Peyer's patch (tissue), 4 donors: ENCODE measurements at places on chromosomes 11 and 22.

DNA sequence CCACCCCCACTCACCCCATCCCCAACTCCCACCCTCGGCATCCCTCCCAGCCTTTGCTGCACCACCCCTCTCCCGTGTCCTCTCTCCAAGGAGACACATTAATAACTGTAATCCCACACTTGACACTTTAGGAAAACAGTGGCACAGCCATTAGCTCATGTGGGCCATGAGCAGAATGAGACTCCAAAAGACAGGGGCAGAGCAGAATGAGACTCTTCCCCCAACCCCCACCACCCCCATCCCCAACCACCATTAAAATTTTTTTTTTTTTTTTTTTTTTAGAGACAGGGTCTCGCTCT, 6.2 kb upstream of the SLCO2B1 start:
- DNase-seq: no peak

GRCh38 chr11:65206441-65206841, 24.7 kb downstream of the CAPN1 start:
- DNase-seq: no peak

DNA sequence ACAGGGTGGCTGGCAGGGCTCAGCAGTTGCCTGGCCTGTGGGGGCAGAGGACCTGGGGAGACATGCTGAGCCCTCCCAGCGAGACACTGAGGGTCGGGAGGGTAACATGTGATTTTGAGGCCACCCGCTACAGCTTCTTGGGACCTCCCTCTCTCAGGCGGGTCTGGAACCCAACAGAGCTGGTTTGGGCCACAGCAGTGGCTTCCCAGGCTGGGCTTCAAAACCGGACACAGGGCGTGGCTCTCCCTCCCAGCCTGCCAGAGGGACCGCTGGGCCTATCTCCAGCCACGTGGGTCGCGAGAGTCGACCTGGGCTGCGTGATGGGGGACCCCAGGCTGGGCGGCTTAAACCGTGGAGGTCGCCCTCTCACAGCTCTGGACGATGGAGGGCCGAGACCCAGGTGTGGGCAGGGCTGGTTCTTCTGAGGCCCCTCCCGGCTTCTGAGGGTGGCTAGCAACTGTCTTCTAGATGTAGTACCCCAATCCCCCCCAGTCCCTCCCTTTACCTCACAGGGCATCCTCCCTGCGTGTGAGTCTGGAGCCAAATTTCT, 91.7 kb downstream of the KCNQ1 start:
- DNase-seq: peak; percentile 24

DNA sequence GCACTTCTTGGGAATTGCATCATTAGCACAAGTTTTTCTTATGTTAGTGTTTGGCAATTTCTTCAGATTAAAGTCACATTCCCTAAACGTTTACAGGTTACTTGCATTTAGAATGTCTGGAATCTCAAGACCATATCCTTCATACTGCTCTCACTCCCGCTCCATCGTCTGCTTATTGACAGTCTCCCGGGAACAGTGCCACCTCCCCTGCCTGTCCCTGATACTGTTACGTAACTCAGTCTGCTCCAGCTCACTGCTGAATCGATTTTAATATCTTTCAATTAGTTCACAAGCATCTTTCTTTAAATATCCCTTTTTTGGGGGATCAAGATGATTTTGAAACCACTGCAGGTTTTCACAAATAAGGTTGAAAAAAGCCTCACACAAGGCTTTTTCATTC, 48.2 kb downstream of the GLYATL2 start:
- DNase-seq: no peak

DNA sequence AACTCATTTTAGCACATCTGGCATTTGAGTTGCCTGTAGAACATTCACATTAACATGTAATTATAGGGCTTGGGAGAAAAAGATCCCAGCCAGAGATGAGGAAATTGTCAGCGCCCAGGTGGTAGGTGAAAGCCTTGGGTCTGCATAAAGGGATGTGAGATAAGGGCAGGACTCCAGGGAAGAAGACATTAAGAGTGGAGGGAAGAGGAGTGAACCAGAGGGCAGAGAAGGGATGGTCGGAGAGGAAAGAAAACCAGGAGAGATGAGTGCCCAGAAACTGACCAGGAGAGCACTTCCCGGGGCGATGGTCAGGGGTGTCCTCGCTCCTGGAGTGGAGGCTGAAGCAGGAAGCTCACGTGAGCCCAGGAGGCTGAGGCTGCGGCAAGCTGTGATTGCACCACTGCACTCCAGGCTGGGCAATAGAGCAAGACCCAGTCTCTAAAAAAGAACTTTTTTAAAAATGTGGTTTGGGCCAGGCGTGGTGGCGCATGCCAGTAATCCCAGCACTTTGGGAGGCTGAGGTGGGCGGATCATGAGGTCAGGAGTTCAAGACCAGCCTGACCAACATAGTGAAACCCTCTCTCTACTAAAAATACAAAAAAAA, 20.3 kb upstream of the DGKZ start:
- DNase-seq: no peak

DNA sequence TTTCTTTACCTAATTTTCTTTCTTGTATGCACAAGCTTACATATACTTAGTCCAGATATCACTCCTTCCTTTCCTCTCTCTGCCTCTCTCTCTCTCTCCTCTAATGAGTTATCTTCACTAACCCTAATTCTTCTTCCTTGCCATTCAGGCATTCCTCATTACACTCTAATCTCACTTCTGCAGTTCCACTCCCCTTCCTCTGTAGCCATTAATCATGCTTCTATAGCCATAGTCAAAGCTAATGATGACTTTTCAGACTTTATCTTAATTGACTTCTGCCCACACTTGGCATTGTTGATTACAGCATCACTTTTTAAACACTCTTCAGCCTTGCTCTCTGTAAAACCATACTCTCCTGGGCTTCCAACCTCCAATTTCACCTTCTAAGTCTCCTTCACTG, 35.3 kb upstream of the SC5D start:
- DNase-seq: no peak

- no peak for DNase-seq
Observed at GRCh38 chr11:76453248-76453647, 8.4 kb downstream of the EMSY start.

- DNase-seq: peak; percentile 80
Observed at GRCh38 chr22:44719586-44720368, 17.8 kb downstream of the PRR5 start.

DNA sequence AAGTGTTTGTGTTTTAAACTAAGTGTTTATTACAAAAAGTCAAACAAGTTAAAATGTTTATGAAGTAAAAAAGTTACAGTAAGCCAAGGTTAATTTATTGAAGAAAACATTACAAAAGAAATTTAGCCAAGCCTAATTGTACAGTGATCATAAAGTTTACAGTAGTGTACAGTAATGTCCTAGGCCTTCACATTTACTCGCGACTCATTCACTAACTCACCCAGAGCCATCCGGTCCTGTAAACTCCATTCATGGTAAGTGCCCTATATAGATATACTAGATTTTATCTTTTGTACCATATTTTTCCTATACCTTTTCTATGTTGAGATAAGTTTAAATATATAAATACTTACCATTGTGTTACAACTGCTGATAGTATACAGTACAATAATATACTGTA, 481.8 kb upstream of the TENM4 start:
- DNase-seq: no peak

DNA sequence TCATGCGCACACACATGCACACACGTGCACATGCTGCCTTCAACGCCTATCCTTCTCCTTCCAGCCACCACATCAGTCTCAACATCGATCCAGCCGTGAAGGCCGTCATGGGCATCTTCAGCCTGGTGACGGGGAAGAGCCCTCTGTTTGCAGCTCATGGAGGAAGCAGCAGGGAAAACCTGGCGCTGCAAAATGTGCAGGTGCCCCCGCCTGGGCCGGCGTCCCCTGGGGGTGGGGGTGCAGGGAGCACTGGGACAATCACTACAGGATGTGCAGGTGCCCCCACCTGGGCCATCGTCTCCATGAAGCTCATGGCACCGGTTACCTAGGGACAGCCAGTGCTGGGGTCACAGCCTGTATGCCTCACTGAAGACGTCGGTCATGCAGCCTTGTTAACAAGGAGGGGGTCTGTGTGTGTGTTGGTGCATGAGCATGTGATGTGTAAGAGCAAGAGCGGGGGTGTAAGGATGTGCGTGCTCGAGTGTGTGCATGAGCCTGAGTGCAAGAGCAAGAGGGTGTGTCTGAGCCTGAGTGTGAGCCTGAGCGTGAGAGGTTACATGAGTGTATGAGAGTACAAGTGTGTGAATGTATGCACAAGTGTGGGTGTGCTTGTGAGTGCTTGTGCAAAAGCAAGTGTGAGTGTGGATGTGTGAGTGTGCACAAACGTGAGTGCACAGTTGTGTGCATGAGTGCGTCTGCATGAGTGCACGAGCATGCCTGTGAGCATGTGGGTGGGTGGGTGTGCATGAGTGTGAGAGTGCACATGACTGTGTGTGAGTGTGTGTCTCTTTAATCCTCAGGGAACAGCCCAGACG, 31.5 kb downstream of the NADSYN1 start:
- DNase-seq: peak; percentile 39

GRCh38 chr11:131370090-131370751, at the start of gene NTM:
Gene NTM, plus strand, starts transcription at chr11:131370615.
- DNase-seq: peak; percentile 59

DNA sequence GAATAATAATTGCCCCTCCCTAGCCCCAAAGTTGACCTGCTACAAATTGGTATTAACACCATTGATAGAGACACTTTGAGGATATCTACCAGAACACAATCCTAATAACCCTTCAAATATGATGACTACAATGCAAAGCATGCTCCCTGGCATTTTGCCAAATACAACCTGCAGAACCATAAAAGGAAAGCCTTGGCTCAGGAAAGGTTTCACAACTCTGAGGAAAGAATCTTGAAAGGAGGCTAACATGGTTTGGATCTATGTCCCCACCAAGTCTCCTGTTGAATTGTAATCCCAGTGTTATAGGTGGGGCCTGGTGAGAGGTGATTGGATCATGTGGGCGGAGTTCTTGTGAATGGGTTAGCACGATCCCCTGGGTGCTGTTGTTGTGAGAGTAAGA, 140.4 kb upstream of the ARHGAP42 start:
- DNase-seq: peak; percentile 71

DNA sequence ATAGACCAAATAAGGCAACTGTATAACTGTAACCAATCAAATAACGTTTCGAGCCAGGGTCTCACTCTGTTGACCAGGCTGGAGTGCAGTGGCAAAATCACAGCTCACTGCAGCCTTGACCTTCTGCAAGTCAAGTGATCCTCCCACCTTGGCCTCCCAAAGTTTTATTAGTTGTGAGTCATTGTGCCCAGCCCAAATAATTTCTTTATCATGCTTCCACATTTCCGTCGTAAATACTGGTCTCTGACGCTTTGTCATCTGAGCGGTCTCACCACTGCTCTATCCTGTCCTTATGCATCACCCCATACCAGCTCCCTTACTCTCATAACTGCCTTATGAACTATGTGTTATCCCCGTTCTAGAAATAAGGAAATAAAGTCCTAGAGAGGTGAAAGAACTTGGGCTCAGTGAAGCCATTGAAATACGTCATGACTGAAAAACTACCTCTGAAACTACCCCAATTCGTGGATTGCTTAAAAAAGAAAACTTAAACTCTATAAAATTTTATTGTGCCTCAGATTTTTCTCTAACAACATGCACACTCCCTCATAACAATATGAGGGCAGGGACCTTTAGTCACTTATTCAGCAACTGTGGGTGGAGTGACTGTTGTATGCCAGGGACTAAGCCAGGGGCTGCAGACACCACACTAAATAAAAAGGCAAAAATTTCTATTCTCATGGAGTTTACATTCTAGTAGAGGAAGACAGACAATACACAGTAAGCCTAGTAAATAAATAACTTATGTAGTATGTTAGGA, 15.8 kb upstream of the RTN4RL2 start:
- DNase-seq: no peak

- no peak for DNase-seq
Observed at GRCh38 chr11:45087086-45087899, 59.1 kb upstream of the PRDM11 start.

DNA sequence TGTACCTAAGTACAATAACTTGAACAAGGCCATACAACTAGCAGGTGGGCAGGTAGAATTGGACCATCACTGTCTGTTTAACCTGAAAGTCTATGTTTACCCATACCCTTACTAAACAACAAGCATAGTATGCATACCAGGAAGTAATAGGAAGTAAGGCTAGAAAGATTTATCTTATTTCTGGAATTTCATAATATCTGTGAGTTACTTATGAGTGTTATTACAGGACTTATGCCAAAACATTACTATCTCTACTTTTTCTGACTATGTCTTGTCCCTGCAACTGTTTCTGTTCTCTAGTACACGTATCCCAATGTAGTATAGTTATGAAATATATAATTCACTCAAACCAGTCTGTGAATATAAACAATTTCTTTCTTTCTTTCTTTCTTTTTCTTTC, 1400.8 kb upstream of the TENM4 start:
- DNase-seq: no peak

DNA sequence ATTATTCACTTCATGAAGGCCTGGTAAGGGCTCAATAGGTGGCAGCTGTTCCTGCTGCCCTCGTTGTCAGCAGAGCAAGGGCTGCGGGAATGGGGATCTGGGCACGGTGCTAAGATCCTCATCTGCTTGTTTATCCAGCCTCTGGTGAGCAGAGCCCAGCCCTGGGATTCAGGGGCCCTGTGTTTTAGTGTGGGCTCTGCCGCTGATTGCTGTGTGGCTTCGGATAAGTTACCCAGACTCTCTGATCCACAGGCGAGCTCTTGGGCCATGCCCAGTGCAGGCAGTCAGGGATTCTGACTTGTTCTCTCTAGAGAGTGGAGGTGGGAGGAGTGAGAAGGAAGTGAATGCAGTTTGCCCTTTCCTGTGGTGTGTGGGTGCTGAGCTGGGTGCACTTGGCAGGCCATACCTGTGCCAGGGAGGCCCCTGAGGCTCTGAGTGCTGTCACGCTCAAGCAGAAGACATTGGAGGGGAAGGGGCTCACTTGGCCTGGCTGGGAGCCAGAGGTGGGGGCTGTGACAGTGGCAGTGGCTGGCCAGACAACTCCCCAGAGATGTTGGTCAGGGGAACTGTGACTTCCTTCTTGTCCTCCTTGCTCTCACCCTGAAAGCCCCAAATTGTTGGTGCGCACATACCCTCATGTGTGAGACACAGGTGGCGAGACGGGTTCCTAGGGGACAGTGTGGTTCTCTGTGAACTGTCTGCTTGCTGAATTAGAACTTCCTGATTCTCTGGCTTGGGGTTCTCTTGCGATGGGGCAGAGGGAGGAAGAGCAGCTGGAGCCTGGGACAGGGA, 43.7 kb downstream of the CD82 start:
- peak; percentile 83 for DNase-seq

DNA sequence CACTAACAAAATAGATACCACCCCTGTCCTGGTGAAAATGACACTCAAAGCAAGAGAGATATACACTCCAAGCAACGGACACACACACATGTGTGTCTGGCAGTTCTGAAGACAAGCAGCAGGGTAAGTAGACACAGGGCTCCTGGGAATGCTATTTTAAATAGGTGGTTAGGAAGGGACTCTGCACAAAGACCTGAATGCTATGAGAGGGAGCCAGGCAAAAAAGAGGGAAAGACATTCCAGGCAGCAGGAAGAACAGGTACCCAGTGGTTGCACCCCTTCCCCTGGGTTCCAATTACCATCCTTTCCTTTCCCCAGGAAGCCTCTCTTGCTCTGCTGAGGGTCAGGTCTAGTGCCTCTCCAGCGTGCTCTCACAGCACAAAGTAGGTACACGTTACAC, 3.0 kb downstream of the UFD1 start:
- no peak for DNase-seq

- DNase-seq: peak; percentile 78
Observed at GRCh38 chr11:7657306-7658025, 15.8 kb downstream of the CYB5R2 start.

- DNase-seq: no peak
Observed at GRCh38 chr11:93389737-93390136, 59.2 kb downstream of the DEUP1 start.
